Muscle of arm (tissue), 14 donors: ENCODE measurements at places on chromosomes 5 and 9. TPM values are rescaled to one million over a fixed set of nuclear protein-coding genes. Genes with fewer than 3 reads are reported as not detected.
A peak's percentile ranks its signal among the peaks of the same experiment; 100 is the strongest.

Gene BAAT
- polyA plus RNA-seq, result 0.82 TPM

Gene THG1L
- polyA plus RNA-seq, result 26.2 TPM

Gene GRXCR2
- not detected for polyA plus RNA-seq

Gene PCDHB6
- 1.8 TPM for polyA plus RNA-seq

Gene SPATA6L
- 0.51 TPM for polyA plus RNA-seq

Gene SOX30
- polyA plus RNA-seq, result 0.22 TPM

Gene PCDHGA8
- 0.73 TPM for polyA plus RNA-seq

Gene PAEP
- not detected for polyA plus RNA-seq

Gene NKD2
- 0.96 TPM for polyA plus RNA-seq

Gene NEUROG1
- polyA plus RNA-seq, result not detected

Gene ADAMTS16
- 11.1 TPM for polyA plus RNA-seq

Gene DNAH5
- 1.1 TPM for polyA plus RNA-seq

Gene RNF224
- polyA plus RNA-seq, result 1.3 TPM

GRCh38 chr5:96919754-96920197 is 16.1 kb upstream of the LNPEP start:
- no peak for DNase-seq

- peak; percentile 55 for DNase-seq
These were observed 134.8 kb downstream of the KCNIP1 start for GRCh38 chr5:170638454-170639220.

- no peak for DNase-seq
These were observed 274.0 kb downstream of the PIK3R1 start for GRCh38 chr5:68489556-68489955.

DNA sequence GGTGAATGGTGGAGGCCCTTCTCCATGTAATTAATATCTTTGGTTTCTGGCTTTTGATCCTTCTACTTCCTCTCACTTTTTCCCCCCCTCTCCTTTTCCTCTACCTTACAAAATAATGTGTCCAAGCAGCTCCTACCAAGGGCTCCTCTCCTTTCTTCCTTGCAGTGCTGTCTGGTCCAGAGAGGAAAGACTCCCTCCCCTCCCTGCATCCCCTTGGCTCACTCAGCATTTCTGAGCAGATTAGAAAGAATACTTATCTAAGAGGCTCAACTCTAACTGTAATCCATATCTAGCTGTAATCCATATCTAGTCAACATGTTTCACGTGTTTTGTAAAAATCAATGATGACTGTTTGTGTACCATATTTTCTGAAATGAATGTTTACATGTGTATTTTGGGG is 97.4 kb downstream of the GAPVD1 start:
- no peak for DNase-seq

DNA sequence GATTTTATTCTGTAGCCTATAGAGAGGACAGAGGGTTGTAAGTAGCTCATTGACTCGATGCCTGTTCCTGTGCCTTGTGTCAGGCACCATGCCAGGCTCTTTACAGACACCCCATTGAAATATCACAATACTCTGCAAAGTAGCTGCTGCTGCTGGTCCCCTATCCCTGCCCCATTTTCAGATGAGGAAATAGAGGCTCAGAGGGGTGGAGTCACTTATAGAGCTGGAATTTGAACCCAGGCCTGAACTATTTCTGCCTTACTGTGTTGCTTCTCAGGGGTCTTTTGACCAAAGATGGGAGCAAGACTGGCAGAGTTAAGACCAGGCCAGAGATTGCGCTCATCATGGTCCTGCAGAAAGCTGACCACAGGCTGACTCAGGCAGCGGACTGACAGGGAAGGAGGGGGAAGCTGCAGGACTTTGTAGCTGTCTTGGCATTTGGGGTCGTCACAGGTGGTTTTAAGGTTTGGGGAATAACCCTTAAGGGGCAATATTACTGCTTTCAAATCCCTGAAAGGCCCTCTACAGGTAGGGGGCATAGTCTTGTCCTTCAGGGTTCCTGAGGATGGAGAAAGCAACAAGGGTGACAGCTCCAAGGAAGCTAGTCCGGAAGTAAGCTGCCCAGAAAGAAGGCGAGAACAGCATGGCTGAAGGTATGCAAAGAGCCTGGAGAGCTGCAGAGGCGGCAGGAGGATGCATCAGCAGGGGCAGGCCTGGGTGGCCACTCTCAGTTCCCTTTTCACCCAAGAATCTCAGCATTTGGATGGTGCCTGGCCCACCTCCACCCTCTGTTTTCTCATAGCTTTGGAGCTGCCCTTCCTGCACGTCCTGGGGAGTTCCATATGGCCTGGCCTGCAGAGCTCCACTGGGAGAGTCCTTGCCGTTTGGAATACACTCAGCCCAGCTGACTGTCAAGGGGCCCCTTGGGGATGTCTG is 18.3 kb upstream of the NDST1 start:
- DNase-seq, result no peak

GRCh38 chr5:138668451-138669380 is 84.5 kb upstream of the CTNNA1 start:
- no peak for DNase-seq

GRCh38 chr9:124033967-124034366 is 22.4 kb downstream of the LHX2 start:
- no peak for DNase-seq

- no peak for DNase-seq
These were observed 20.9 kb downstream of the IPPK start for GRCh38 chr9:92649007-92649406.

DNA sequence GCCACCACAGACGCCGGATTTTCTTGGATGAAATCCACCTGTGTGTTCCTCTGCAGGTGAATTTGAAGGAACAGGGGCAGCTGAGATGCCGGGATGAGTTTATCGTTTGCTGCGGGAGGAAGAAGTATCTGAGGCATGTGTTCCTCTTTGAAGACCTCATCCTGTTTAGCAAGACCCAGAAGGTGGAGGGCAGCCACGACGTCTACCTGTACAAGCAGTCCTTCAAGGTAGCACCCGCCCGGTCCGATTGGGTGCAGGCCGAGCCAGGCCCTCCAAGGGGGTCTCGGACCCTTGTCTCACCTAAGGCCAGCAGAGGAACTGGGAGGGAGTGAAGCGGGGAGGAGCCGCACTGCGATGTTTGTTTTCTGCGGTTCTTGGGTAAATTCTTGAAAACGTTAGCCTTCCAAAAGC is 18.4 kb upstream of the LRRC14B start:
- DNase-seq, result no peak

DNA sequence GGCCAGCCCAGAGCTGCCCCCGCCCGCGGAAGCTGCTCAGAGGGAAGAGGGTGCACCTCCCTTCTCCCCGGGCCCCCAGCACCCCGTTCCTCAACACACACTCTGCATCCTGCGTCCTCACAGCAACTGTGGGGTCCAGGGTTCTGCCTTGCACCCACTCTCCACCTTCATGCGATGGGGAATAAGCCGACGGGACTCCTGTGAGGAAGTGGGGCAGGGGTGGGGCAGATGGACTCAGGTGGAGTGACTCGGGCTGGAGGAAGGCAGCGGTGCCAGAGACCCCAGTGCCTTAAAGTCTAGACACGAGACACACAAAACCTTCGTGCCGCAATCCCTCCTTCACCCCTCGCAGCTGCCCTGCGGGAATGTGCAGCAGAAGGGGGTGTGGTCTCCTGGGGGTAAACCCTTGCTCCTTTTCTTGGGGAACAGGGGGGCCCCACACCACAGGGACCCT is 8.6 kb downstream of the BRD3 start:
- DNase-seq, result no peak

- no peak for DNase-seq
These were observed 8.6 kb upstream of the PHYKPL start for GRCh38 chr5:178241231-178241663.

GRCh38 chr9:89037891-89038290 is 46.6 kb downstream of the S1PR3 start:
- no peak for DNase-seq

GRCh38 chr5:94702729-94703128 is 84.3 kb downstream of the SLF1 start:
- DNase-seq, result no peak

DNA sequence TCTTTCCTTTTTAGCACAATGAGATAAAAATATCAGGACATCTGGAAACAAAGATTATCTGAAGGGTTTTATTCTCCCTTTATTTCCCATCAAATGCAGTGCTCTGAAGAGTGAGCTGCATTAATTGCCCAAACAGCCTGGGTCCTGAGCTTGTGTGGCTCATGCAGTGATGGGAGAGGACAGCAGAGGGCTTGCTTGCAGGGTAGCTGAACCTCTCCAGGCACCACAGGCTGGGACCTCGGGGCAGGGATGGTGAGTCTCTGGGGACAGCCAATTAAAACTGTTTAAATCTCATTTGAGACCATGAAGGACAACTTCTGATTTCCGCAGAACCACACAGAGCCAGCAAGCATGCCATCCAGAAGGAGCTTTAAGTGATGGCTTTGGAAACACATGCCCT is 71.2 kb downstream of the PLAC8L1 start:
- DNase-seq, result no peak

- DNase-seq, result no peak
These were observed 14.6 kb downstream of the ANKS6 start for GRCh38 chr9:98781588-98782383.

DNA sequence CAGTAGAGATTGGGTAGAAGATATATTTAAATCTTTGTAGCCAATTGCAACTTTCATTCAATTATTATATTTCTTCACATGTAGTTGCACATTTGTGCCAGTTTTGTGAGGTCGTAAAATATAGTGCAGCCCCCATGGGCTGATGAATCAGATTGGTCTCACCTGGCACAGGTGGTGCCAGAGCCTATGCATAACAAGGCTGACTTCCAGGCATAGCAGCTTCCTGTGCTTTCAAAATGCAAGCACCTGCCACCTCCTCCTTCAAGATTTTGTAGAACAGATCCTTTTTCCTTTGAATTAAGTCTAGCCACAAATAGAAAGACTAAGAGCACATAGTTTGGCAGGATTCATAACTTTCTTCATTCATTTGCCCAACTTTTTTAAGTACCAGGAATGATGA is 87.1 kb downstream of the STARD4 start:
- no peak for DNase-seq

DNA sequence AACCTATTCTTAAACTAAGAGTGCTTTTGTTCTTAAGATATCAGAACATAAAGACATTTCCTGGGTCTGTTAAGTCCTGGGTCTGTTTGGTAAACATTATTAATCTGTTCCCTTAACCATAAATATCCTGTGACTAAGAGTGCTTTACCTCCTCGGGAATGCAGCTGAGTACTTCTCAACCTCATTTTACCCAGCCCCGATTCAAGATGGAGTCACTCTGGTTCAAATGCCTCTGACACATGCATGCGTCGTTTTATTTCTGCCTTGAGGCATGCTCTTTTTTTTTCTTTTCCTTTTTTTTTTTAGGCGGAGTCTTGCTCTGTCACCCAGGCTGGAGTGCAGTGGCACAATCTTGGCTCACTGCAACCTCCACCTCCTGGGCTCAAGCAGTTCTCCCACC is 39.8 kb upstream of the FBXL17 start:
- DNase-seq, result no peak

DNA sequence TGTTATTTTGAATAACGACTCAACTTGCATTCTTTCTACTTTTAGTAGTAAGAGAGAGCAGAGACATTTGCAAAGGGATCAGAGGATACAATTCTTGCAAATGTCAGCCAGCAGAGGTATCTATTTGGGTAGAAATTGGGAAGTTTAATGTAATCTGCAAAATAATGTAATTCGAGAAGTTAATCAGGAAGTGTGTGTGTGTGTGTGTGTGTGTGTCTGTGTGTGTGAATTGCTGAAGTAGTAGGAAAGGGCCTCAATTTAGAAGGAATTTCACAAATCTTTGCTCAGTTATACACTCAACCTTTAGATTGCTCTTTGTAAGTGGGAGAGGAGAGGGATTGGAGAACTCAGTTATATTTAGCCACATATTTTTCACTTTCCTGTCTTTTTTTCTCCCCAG is 11.0 kb upstream of the IFNA1 start:
- no peak for DNase-seq

DNA sequence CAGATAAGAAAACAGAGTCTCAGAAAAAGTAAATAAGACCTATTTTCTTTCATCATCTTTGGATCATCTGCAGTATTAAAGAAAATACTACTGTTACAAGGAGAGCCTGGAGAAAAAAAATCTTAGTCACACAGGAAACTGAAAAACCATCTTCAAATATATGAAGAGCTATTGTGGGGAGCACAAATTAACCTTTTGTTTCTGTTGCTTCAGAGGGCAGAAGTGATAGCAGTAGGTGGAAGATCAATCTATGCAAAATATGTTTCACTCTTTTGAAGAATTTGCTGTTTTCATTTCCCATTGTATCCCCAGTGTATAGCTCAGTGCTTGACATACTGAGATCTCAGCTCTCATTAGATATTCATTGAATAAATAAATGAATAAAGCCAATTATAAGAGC is 13.1 kb upstream of the CEMIP2 start:
- no peak for DNase-seq

- no peak for DNase-seq
These were observed 18.3 kb downstream of the CMBL start for GRCh38 chr5:10289353-10289752.

DNA sequence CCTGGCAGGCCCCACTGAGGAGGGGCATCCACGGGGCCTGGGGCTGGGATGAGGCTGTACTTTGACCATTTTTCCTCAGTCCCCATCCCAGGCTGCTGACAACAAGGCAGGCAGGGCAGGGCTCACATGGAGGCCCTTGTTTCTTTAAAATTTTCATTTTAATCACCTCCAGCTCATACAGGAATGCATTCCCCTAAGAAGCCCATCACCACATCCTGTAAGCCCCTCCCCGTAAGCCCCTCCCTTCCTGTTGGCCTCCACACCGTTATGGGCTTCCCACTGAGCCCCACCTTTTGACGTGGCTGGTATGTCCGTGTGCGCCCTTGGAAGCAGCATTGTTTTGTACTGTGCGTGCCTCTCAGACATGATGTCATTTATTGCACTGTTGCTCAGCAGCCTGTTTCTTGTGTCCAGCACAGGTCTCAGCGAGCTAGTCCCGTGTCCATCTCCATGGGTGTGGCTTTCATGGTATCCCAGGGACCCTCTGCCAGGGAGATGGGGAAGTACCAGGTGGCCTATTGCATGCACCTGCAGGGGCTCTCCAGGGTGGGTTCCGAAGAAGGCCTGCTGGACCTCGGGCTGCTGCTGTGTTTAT is 22.4 kb downstream of the PHF2 start:
- DNase-seq, result no peak

GRCh38 chr5:91885291-91886265 is 502.5 kb upstream of the ARRDC3 start:
- DNase-seq, result no peak
